ENCODE measurements at places on chromosomes 6 and 20.

DNA sequence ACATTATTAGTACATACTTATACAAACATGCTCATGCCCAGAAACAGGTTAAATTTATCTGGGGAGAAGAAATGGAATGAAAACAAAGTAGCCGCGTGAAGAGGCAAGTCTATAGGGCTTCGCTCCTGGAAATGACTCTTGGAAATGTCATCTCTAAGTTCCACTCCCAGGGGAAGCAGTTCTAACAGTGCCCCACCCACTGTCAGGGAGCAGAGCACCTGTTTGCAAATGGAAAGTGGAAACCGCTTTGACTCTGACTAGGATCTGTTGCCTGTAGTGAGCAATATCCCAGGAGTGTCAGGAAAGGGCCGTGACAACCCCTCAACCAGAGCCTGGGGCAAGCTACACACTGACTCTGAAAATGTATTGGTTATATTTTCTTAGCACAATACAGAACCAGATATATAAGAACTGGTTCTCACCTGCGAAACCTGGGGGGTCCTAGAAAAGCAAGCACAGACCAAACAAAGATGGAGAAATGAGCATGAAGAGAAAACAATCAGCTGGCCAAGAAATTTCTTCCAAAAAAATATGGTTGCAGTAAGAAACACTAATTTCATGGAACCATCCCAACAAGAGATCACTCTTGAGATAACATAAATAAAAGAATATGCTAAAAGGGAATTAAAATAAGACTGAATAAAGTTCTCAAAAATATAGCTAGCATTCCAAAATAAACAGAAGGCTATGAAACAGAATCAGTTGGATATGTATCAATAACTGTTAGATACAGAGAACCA, 47.5 kb upstream of the CRISP1 start:
- DNase-seq, result no peak

DNA sequence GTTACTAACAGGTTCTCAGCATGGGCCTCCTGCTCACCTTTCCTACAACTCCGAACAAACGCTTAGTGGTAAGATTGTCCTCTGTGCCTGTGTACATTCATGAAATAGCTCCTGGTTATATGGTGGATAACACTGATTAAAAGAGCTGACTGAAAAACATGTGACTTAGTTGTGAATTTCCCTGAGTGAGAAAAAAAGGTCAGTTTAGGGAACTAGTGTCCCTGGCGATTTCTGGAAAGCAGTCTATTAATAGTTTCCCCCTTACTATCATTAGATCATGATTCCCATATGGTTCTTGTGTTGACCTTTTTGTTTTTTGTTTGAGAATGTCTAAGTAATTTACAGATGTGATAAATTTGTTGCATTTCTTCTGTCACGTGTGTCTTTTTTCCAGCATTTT, 15.6 kb downstream of the SNRPC start:
- no peak for DNase-seq

DNA sequence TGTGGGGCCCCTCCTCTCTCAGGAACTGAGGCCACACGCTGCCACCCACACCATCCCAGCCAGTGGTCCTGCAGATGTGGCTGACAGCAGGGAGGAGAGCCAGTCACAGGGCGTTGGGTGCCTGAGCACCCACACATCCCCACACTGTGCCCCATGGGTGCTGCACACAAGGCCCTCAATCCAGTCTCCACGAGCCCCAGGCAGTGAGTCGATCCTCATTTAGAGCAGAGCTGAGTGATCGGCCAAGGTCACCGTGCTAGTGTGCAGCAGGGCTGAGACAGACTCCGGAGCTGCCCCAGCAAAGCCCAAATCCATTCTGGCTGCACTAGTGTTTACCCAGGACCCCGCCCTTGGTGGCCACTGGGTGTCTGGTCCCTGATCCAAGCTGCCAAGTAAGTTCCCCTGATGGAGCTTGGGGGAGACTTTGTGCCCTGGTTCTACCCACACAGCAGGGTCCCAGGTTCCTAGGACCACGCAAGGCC, 9.0 kb downstream of the C20orf203 start:
- DNase-seq, result no peak

DNA sequence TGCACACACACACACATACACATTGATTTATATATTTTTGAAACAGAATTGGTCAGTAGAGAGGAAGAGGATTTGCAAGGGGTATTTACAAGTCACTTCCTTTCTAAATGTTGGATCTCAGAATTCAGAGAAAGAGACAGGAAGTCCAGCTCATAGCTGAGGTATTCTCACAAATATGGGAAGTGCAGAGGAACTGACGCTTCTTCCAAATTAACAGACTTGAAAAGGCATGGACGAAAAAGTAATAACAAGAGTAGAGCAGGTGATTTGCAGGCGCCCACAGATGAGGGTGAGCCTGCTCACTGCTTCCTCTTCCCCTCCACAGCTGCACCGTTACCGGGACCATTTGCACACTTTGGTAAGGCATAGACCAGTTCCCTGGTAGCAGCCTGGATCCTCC, 246.4 kb downstream of the PHACTR1 start:
- DNase-seq, result no peak

DNA sequence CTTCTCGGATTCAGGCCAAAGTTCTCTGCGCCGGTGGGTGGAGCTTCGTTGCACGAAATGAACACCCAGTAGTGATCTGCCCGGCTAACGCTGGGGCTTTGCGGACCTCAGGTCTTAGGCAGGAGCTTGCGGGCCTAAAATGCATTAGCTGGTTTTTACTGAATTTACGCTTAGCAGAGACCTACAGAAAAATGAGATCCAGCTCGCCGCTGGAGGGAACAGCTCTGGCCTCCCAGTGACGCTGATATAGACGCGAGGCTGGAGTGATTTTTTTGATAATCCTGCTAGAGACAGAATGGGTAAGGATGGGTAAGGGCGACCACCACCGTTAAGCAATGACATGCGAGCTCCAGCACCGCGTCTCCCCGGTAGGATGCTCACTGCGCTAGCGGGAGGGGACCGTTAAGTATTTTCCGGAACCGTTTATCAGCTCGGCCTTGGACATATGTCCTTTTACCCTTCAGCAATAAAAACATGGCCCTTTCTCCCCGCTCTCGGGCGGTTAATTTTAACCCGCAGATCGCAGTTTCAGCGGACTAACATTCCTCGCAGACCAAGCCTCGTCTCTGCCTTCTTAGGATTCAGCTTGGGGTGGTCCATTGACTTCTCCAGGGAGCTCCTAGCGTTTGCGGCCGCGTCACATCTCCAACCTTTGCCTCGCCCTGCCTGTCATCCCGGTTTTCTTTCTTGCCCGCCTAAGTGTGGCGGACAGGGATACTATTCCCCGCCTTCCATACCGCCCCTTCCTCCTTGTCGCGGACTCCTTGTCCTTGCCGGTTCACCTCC, 109.3 kb downstream of the GPX5 start:
- DNase-seq, result no peak

DNA sequence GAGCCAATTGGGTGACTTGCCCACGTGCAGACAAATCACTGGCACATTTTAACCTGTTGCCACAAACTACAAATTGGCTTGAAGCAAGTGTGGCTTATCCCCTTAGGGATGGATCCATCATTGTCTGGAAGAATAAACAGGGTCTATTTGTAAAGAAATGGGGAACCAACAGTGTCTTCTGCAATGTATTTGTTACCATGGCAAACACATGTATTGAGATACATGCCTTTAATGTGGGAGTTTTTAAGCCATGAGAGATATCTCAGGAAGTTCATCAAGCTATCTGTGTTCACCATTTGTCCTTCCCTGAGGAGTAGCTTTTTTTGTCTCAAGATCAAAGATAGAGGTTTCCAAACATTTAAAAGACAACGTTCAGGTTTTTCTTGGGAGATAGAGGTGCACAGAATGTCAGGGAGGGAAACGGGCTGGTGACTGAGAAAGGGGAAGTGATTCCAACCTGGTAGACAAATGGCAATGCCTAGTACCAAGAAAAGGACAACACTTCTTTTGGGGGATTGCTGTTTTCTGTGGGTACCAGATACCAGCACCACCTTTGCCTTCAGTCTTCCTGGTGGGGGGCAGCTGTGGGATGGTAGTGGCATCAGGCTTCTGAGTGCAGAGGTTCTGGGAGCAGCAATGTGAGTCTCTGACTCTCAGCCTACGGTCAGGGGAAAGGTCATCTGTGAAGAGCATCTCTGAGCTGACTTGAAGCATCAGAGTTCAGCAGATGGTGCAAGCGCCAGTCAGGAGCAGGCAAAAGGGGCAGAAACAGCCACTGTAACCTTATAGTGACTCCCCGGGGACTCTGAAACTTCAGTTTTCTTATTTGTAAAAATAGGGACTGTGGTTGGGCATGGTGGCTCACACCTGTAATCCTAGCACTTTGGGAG, 20.1 kb upstream of the BCAS1 start:
- no peak for DNase-seq

- DNase-seq, result no peak
Measured at GRCh38 chr6:86537292-86537861, 400.0 kb upstream of the HTR1E start.

- no peak for DNase-seq
Measured at GRCh38 chr20:35355372-35355771, 56.4 kb downstream of the UQCC1 start.

DNA sequence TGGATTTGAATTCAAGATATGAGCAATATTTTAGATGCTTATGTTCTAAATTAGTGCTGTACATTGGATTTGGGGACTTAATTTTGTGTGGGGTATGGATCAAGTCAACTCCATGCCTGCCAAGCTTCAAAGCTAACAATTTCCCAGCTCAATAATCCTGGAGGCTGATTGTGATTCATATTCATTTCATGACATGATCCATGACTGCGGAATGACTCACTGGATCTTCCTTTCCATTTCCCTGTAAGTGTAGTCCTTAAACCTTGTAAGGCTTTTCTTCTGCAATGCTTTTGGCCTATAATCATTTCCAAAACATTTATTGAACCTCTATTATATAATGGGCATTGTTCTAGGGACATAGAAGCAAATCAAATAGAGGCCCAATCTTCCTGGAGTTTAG, 44.7 kb upstream of the CCN2 start:
- no peak for DNase-seq

- DNase-seq, result no peak
Measured at GRCh38 chr6:146886587-146887446, 288.0 kb downstream of the ADGB start.

DNA sequence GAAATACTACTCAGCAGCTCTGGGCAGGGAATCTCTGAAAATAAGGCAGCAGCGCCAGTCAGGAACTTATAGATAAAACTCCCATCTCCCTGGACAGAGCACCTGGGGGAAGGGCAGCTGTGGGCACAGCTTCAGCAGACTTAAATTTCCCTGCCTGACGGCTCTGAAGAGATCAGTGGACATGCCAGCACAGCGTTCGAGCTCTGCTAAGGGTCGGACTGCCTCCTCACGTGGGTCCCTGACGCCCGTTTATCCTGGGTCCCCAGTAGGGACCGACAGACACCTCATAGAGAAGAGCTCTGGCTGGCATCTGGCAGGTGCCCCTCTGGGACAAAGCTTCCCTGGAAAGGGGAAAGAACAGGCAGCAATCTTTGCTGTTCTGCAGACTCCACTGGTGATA, 59.0 kb downstream of the COL21A1 start:
- DNase-seq, result no peak

- no peak for DNase-seq
Measured at GRCh38 chr6:43679057-43679456, 8.5 kb downstream of the MRPS18A start.

DNA sequence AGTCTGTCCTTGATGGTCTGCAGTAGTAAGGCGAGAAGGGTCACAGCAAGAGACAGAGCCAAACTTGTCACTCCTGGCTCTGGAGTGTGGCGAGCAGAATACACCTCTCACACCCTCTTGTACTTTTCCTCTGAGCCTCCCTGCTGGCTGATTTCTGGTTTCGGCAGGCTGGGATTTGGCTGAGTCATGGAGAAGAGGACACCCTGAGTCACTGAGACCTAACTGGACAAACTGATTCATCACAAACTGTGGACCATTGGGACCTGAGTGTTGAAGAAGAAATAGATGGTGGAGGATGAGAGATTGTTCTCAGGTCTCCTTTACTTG, 101.7 kb downstream of the F13A1 start:
- no peak for DNase-seq

- DNase-seq, result no peak
Measured at GRCh38 chr20:64047968-64048401, 1.5 kb downstream of the SOX18 start.

DNA sequence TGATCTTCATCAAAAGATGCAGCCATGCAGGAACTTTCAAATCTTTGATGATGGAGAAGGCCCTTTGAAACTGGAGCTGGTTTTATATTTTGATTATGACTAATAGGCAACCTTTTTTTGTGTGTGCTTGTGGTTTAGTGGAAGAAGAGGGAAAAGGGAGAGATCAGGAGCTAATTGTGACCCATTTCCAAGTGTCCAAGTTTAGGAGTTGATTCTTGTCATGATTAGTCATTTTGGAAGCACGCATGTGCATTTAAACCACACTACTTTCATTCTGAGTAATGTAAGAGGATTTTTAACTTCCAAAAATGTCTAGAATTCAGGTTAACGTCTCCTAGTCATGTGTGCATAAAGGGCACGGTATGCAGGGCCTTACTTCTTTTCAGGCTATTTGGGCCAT, 3.5 kb downstream of the FOXO3 start:
- no peak for DNase-seq

DNA sequence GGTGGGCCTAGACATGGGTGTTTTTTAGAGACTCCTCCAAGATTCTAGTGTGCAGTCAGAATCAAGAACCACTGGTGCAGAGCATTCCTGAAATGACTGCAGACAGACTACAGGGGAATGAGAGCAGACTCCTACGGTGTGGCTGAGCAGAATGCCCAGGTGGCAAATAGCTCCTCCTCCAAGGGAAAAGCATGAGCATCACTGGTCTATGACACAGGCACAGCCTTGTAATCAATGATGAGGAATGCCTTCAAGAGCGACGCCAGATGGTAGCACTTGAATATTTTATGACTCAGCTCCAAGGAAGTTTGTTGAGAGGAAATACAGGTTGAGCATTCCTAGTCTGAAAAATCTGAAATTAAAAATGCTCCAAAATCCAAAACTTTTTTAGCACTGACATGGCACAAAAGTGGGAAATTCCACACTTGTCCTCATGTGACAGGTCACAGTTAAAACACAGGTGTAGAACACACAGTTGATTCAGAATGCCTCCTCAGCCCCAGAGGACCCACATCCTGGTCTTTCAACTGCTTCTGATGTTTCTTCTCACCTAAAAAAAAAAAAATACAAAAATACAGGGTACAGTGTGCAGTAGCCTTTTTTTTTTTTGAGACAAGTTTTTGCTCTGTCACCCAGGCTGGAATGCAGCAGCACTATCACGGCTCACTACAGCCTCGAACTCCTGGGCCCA, 10.6 kb upstream of the FAM8A1 start:
- DNase-seq, result no peak

GRCh38 chr6:34680802-34681515, 15.6 kb downstream of the ILRUN start:
- no peak for DNase-seq

GRCh38 chr6:568954-569523, 87.9 kb downstream of the HUS1B start:
- no peak for DNase-seq

DNA sequence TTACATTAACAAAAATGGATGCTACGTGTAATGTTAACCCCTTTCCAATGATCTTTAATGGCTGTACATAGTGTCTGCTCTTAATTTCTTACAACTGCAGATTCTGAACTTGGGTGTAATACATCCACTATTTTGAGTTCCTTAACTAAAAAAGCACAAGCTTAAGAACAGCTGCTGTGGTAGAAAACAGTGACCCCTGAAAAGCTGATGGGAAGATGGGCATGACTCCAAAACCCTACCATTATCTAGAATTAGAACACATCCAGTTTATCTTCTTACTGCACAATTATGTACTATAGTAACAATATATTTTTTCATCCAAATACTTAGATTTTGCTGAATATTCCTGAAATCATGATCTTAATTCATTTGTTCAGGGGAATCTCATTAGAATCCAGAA, 49.3 kb downstream of the LYRM4 start:
- DNase-seq, result no peak

GRCh38 chr20:31633339-31633914, 4.3 kb upstream of the COX4I2 start:
- DNase-seq, result no peak

All from stimulated activated CD4-positive, alpha-beta T cell treated with anti-CD3 and anti-CD28 coated beads, Interleukin-1b, Interleukin-23, amount 100 ng/mL, for 1 hour (primary cell).